ENCODE measurements at places on chromosomes 2 and 18.

- DNase-seq, result no peak
Observed at GRCh38 chr18:63207143-63207790, 112.3 kb downstream of the BCL2 start.

DNA sequence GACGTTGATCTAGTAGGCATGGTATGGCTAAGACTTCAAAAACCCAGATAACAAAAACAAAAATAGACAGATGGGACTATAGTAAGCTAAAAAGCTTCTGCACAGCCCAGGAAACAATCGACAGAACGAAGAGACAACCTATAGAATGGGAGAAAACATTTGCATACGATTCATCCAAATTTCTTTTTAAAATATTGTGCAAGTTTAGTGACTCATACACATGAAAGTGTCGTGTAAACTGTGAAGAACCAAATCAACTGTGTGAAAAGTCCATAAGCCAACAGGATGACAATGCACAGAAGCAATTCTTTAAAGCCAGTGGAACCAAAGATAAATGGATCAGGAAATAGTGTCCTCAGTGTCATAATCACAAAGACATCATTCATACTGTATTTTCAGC, 671.1 kb downstream of the RNF144A start:
- DNase-seq, result no peak

GRCh38 chr2:120604767-120605166, 130.9 kb upstream of the GLI2 start:
- no peak for DNase-seq

GRCh38 chr2:20568501-20569463, 82.1 kb downstream of the HS1BP3 start:
- DNase-seq, result no peak

GRCh38 chr2:25294573-25295462, 46.9 kb downstream of the DNMT3A start:
- peak; percentile 57 for DNase-seq

DNA sequence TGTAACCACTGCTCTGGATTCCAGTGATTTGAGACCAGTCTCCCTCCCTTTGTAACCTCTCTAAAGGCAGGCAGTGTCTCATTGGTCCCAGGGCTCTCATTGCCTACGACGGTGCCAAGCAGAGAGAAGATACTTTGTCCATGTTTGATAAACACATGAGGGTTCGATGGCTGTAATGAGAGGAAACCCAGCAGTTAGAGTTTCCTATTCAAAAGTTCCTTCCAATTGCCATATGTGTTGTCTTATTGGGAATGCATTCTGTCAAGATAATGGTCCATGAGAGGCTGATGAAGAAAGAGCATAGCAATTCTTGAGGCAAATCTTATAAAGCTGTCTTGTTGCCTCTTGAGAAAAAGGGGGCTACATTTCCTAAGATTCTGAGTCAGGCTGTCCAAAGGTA, 292.5 kb downstream of the LRRTM1 start:
- DNase-seq, result no peak

DNA sequence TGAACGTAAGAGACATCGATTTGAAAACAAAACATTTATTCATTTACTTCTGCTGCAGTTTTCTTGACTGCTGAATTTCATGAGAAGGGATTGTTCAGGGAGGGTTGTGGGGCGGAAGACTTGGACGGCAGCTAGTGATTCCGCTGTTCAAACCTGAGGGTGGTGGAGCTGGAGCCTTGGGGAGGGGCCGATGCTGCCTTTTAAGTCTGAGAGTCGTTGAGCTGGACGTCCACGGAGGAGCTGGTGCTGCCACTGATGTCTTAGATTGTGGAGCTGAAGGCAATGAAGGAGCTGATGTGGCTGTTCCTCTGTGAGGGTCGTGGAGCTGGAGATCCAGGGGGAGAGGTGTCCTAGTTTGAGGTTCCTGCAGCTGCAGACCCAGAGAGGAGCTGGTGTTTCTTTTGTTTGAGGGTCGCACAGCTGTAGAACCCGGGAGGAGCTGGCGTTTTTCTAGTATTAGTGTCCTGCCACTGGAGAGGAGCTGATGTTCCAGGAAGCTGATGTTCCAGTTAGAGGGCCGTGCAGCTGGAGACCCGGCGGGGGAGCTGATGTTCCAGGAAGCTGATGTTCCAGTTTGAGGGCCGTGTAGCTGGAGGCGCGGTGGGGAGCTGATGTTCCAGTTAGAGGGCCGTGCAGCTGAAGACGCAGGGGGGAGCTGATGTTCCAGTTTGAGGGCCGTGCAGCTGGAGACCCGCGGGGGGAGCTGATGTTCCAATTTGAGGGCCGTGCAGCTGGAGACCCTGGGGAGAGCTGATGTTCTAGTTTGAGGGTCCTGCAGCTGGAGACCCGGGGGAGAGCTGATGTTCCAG, 150.9 kb downstream of the RTP5 start:
- no peak for DNase-seq

DNA sequence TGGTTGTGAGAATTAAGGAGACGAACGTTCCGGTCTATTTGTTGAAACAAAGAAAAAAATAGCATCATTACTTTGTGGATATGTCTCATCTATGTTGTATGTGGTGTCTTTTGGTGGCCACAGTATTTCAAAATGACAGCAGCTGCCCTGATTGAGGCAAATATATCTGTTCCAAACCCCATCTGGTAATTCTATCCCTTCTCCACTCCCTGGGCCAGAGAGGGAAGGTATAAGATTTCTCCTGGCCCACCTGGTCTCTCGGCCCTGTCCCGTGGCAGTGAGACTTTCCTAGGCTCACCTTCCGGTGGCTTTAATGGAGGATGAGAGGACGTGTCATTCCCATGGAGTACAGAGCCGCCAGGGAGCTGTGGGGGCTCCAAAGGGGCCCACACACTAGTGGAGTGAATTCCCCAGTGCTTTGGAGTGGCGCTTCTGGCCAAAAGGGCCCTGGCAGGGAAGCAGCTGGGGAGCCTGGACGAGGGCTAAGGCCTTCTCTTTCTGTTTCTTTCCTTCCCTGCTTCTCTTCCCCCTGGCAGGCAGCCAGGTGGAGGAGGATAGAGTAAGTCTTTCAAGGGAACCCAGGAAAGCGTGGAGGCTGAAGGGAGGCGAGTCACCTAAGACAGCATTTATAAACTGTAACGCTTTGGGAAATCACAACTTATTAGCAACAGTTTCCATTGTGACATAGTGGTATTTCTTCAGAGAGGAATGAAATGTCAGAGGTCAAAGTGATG, 5.6 kb downstream of the FOSL2 start:
- no peak for DNase-seq

- no peak for DNase-seq
Observed at GRCh38 chr2:223010641-223011040, 41.3 kb upstream of the KCNE4 start.

All from esophagus squamous epithelium (tissue), 5 donors.